Karpas-422 (cell line): ENCODE measurements at places on chromosomes 7 and 10. TPM values are rescaled to one million over a fixed set of nuclear protein-coding genes. Genes with fewer than 3 reads are reported as not detected.
A peak's percentile ranks its signal among the peaks of the same experiment; 100 is the strongest.

DNA sequence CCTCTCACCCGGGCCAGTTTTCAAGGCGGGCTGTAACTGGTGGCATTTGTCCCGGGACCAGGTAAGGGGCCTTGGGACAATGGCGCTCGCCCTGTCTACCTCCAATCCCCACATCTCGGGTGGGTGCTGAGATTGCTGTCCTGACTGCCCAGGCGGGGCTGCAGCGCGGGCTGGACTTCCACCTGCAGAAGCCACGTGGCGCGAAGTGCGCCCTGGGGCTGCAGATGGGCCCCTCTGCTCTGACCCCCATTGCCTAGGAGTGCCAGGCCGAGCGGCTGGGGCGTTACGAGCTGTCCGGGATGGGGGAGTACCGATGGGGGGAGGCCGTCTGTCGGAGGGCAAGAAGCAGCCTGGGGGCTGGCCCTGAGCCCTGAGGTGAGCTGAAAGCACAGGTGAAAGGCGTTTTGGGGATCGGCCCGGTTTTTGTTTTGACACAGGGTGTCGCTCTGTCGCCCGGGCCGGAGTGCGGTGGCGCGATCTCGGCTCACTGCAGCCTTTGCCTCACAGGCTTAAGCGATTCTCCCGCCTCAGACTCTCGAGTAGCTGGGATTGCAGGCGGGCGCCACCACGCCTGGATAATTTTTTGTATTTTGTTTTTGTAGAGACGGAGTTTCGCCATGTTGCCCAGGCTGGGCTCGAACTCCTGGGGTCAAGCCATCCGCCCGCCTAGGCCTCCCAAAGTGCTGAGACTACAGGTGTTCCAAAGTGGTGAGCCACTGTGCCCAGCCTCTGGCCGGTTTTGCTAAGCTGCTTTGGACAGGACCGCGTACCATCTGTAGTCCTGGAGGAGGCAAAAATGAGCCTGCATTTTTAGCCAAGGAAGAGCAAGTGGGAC lies at the start of gene SFXN2:
Gene SFXN2, plus strand, starts transcription at position 16 of the 835 bp plus-strand sequence. CDS start 12,001 bp downstream, outside the sequence.
- peak; percentile 83 for DNase-seq
- H3K4me1 ChIP-seq: peaks cover 61% of the 10 kb centered on the region
- H3K36me3 ChIP-seq: peaks cover 22% of the 10 kb centered on the region
- H3K27ac ChIP-seq: peak within 1 kb of the TSS; percentile 98
- no peaks in the 10 kb centered on the region for H3K27me3 ChIP-seq
- peak within 1 kb of the TSS; percentile 98 for H3K4me3 ChIP-seq

NUTM2E gene
- total RNA-seq: 0.19 and 0.43 TPM in 2 replicates

MYL10 gene
- not detected in 2 replicates for total RNA-seq

DNA sequence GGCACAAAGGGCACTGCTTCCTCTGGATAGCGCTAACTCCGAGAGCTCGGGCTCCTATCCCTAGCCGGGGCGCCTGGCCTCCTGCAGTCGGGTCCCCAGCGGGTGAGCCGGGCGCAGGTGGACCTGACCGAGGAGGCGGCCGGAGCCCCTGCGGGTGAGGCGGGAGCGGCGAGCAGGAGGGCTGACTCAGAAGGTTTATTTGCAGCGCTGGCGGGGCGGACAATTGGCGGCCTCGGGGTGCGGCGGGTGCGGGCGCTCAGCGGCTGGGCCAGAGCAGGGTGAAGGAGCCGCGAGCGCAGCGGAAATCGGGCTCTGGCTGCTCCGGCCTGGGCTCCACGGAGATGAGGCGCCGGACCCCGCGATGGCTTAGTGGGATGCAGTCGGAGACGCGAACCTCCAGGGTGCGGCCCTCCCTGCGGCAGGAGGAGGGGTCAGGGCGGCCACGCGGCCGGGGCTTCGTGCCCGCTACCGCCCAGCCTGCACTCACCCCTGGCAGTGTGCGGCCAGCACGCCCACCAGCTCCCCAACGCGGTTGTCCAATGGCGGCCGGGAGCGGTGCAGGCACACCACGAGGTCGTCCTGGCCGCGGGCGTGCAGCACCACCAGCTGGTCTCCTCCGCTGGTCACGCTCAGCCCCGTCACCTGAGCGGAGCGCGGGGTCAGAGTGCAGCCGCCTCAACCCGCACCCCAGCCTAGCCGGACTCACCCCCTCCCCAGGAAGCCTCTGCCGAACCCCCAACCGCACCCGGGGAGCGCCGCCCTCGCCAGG lies 16.1 kb downstream of the MYO1G start:
- H3K27ac ChIP-seq: no peak overlapping the region
- no peak for DNase-seq
- H3K36me3 ChIP-seq: peaks cover 4% of the 10 kb centered on the region; the same call in 1 of the 2 replicates
- peaks cover 14% of the 10 kb centered on the region for H3K4me1 ChIP-seq
- no peak overlapping the region for H3K4me3 ChIP-seq

CCZ1B gene
- total RNA-seq: 76.5 and 87.2 TPM in 2 replicates

SLC39A12 gene
- total RNA-seq: not detected in 2 replicates

DNA sequence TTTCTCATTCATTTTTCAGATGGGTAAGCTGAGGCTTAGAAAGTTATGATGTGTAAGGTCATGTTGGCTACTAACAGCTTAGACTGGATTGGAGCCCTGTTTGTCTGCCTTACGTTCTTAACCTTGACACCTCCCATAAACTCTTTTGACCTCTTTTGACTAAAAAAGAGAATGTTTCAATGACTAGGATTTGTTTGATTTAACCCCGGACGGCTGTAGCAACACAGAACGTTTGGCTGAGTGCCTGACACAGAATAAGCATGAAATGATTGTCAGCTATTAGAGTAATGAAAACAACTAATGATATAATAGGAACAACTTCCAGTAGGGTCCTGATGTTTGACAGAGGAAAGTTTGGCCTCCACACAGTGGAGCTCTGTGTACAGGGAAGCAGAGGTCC lies 83.3 kb upstream of the PDZD8 start:
- H3K27ac ChIP-seq: no peak overlapping the region
- no peak for DNase-seq
- H3K27me3 ChIP-seq: peaks cover 2% of the 10 kb centered on the region; the same call in 1 of the 2 replicates
- H3K4me1 ChIP-seq: no peaks in the 10 kb centered on the region

DNA sequence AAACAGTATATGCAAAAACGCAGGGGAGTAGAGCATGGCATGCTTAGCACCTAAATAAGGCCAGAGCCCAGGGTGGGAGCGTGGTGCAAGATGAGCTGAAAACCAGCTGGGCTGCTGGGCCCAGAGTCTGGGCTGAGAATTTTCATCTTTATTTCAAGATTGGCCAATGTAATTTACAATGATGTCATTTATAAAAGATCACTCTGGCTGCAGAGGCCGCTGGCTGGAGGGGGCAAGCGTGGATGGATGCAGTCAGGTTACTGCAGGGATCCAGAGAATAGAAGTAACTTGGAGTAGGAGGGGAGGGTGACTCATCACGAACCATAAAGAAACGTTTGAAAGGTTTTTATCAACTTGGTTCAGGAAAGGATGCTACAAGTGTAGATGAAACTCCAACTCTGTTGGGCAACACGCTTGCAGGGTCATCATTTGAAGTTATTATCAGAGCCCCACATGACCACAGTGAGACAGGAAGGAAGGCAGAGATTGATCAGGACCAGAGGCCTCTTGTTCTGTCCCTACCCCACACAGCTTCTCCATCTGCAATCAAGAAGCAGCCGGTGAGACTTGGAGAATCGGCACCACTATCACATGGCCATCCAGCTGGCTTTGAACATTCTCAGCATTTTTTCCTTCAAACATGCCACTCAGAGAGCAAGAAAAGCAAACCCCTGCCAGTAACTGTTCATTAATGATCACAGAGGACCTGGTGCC lies 49.2 kb downstream of the ODAD2 start:
- no peak overlapping the region for H3K4me3 ChIP-seq
- no peaks in the 10 kb centered on the region for H3K36me3 ChIP-seq

GRCh38 chr10:70743430-70743788 lies 41.8 kb downstream of the TBATA start:
- no peaks in the 10 kb centered on the region for H3K4me1 ChIP-seq
- H3K27me3 ChIP-seq: no peaks in the 10 kb centered on the region
- H3K36me3 ChIP-seq: no peaks in the 10 kb centered on the region
- no peak overlapping the region for H3K27ac ChIP-seq
- H3K4me3 ChIP-seq: no peak overlapping the region

DNA sequence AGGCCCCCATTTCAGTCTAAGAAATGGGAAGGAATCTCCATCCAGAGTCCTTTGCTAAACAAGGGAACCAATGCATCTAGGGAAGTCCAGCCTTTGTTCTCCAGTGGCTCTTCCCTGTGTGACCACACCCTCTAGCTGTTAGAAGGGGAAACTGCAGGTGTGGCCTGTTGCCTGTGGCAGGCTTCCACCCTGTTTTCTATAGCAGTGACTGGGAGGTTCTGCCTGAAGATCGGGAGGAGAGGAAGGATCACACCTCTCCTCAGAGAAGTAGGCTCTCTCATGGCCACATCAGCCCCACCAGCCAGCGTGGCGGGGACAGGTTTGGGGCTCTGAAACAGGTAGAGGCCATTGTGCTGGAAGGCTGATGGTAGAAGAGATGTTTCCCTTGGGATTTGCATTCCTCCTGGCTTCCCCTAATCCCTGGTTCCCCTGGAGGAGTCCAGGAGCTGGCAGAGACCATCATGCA lies 47.7 kb upstream of the TRIM8 start:
- H3K36me3 ChIP-seq: 0 out of 2 replicates have a peak, but pooled peaks cover 5% of the 10 kb centered on the region
- H3K4me3 ChIP-seq: no peak overlapping the region
- H3K4me1 ChIP-seq: no peaks in the 10 kb centered on the region
- DNase-seq: peak; percentile 74

CAMK1D gene
- 0.11 and 0.63 TPM in 2 replicates for total RNA-seq
